IPS DF 6.9 (cell line): ENCODE measurements at places on chromosomes 4 and X.

DNA sequence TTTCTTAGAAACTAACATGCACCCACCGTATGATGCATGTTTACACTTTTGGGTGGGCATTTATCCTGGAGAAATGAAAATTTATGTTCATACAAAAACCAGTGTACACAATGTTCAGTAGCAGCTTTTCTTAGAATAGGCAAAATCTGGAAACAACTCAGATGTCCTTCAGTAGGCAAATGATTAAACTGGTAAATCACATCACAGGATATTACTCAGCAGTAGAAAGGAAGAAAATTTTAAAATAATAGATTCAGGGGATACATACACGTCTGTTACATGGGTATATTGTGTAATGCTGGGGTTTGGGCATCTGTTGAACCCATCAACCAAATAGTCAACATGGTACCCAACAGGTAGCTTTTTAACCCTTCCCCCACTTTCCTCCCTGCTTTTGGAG is 25.2 kb upstream of the HSPA4L start:
- DNase-seq, result no peak

- DNase-seq, result no peak
Observed at GRCh38 chrX:9378980-9379696, 85.7 kb upstream of the TBL1X start.

GRCh38 chr4:148110169-148110568 is 332.0 kb downstream of the NR3C2 start:
- DNase-seq, result no peak

DNA sequence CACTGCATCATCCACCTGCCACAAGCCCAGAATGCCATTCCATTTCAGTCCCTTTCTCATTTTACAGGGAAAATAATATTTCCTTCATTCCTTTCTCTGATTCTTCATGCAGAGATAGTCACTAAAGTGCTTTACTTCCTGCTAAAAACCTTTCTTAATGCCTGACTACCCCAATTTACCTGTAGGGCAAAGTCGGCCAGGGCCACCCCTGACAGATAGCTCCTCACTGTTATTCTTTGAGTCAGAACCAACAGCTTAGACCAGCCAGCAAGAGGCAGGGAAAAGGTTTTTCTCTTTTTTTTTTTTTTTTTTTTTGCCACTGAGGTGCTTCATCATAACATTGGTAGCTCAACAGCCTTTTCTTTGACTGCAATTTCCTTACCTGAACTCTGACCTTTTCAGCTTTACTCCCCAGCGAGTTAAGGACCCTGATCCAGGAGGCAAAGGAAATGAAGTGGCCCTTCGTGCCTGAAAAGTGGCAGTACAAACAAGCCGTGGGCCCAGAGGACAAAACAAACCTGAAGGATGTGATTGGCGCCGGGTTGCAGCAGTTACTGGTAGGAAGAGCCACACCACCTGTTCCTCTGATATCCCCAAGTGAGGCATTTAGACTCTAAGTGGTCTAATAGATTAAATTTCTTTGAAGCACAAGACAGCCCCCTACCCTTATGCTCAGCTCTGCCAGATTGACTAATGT is 85.0 kb downstream of the ALPK1 start:
- DNase-seq, result no peak

DNA sequence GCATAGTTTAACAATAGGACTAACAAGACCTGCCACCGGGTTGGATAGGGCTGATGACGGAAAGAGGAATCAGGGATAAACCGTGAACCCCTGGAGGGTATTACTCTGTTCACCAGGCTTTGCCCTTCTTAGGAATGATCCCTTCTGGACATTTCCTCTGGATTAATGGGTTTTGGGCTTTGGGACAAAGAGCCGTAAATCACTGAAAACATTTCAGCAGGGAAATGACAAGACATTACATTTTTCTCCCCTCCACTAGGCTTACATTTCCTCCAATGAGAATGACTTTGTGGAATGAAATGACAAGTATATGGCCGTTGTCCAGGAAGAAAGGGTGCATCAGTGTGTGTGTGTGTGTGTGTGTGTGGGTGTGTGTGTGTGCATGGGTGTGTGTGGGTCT is 25.9 kb upstream of the RBPJ start:
- DNase-seq, result no peak

DNA sequence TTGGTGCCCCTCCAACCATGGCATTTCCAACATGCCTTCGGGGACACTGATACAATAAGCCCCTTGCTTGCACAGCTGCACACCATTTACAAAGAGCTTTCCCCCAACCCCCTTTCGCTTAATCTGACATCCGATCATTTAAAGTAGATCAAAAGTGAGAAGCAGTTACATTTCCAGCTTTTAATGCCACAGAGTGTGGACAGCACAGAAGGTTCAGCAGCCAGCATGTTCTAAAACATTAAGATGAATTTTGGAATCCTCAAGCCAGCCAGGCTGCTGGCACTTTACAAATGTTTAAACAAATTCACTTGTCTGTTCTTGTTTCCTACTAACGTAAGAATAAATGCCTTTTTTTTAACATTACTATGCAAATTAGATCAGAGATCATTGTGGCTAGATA is 284.4 kb upstream of the LDB2 start:
- no peak for DNase-seq

GRCh38 chr4:102819588-102820365 is 7.6 kb downstream of the UBE2D3 start:
- DNase-seq, result no peak

DNA sequence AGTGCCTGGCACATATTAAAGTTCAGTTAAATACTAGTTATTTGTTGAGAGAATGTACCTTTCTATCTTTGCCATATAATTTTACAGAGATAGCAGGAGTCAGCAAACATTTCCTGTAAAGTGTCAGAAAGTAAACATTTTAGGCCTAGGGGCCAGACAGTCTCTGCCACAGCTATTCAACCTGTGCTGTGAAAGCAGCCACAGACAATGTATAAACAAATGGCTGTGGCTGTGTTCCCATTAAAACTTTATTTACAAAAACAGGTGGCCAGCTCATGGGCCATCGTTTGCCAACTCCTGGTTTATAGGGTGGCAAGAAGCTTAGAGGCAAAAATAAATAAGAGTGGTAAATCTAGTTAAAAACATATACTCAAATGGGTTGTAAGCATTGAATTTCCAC is 34.0 kb upstream of the BRS3 start:
- DNase-seq, result no peak

DNA sequence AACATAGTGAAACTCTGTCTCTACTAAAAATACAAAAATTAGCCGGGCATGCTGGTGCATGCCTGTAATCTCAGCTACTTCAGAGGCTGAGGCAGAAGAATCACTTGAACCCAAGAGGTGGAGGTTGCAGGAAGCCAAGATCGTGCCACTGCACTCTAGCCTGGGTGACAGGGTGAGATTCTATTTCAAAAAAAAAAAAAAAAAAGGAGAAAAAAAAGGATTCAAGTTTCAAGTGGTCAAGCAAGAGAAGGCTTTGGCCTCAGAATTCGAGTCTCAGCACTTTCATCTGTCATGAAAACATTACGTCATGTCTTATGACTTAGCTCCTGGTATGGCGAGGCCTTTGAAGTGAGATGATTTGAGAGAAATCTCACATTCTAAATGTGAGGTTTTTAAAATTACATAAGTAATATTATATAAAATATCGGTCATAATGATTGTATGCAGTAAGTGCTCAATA is 21.2 kb upstream of the DHRSX start:
- DNase-seq, result no peak

GRCh38 chr4:58749206-58749605 is 1639.0 kb upstream of the IGFBP7 start:
- DNase-seq, result no peak

GRCh38 chr4:1060621-1061020 is 49.2 kb downstream of the FGFRL1 start:
- no peak for DNase-seq
